ENCODE measurements at places on chromosomes 11 and 22.

GRCh38 chr11:131734871-131735270 is 364.5 kb downstream of the NTM start:
- no peak for DNase-seq

DNA sequence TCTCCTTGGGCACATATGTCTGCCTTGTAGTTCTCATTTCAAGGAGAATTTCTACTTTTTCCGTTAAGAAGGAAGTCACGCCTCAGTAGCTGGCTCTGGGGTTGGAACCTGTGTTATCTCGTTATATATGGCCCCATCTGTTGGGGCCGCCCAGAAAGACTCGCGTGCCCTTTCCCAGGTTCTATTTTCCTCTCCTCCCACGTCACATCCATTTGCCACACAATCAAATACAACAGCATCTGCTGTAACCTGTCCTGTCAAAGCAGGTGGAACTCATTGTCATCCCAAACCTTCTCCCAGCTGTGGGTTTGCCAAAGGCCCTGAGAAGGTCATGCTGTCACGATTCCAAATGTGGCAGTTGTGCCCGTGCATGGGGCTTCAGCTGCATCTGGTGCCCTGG is 213.1 kb upstream of the ZBED5 start:
- no peak for DNase-seq

DNA sequence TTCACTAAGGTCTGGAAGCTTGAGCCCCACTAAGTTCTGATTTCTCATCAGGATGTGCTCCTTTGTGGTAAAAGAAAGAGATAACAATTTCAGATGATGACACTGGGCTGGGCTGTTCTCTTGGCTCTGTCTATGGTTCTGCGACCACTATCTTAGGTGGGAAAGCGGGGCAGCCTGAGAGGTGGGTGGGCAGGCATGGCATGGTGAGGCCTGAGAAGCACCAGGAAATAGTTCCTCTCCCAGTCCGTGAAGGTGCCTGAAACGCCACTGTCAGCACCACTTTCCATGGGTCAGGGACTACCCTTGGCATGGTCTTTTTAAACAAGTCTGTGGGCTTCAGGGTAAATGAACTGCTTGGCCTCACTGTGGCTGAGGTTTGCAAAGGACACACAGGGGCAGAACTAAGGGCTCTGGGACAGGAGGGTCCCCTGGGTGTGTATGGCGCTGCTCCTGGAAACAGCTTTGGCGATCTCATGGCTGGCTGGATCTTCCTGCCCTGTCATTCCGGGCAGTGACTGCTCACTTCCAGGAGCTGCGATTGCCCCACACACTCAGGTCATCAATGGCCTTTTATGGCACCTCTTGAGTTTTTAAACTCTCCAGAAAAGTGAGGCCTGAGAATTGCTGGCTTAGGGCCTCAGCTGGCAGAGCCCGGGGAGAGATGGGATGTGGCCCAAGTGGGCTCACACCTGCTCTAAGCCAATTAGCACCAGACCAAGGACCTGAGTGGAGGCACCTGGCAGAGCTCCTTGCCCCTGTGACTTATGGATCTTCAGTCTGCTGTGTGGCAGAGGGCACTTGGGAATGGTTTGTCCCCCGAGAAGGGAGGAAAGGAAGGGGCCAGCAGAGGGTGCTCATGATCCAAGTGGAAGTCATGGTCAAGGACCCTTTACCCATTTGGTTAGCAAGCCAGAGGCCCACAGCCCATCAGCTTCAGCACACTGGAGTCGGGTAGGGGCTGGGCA is 55.6 kb upstream of the LYVE1 start:
- DNase-seq, result peak; percentile 34

DNA sequence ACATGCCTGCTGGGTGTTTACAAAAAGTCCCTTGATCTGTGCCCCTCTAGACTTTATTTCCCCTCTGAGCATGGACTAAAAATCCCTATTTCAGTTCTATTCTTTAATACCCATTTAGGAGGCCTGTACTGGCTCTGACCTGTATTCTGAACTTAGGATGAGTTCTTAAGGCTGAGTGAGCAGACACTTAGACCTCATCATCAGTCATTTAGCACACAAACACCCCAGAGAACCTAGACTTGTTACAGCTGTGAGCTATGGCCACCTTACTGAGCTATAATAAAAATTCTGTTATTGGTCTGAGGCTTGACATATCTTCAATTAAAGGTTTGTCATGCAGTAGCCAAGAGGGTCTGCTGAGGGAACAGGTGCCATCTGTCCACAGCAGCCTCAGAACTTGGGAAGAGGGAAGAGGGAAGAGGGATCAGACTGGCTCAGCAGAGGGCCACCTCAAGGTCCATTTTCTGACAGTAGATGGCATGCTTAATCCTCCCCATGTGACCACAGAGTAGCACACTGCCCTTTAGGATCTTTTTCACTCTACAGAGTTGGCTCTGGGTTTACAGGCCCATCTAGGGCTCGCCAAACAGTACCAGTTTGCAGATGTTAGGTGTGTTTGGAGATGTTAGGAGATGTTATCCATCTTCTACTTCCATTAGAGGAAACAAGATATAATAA is 30.2 kb upstream of the RRM1 start:
- DNase-seq, result no peak

GRCh38 chr11:65124480-65125196 is 2.5 kb downstream of the MRPL49 start:
- DNase-seq, result no peak

DNA sequence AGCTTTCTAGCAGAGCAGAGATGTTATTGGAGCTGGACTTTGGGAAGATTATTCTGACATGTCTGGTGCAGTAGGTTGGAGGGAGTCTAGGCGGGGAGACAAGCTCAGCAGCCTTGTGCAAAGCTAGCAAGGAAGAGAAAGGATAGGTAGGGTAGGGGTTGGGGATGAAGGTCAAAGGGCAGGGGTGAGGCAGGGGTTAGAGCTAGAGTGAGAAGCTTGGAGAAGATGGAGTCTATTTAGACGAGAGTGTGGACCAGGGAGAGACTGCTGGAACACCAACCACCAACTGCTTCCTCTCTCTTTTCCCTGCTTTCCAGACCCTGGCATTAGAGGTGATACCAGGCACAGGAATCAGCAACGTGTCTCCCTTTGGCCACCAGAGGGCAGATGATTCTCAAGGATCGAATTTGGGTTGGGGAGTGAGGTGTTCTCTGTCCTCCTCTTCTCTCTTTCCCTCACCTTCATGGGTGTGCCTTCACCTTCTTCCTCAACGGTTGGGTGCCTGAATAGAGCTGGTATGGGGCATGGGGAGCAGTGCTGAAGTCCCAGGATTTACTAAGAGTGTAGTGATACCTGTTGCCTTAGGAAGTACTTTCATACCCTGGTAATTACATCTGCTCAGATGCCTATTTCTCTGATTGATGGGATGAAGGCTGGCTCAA is 1.8 kb upstream of the MARK2 start:
- DNase-seq, result peak; percentile 65

DNA sequence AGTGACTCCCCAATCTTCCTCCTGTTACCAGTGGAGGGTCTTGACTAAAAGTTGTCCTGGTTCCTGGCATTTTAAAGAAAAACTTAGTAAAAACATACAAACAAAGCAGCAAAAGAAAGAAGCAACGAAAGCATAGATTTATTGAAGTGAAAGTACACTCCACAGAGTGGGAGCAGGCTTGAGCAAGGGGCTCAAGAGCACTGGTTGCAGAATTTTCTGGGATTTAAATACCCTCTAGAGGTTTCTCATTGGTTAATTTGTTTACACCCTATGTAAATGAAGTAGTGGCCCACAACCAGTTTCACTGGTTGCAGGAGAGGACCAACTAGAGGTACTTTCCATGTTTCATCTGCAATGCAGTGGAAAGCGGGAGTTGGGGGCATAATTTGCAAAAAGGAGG is 10.7 kb downstream of the FAM111B start:
- DNase-seq, result no peak

DNA sequence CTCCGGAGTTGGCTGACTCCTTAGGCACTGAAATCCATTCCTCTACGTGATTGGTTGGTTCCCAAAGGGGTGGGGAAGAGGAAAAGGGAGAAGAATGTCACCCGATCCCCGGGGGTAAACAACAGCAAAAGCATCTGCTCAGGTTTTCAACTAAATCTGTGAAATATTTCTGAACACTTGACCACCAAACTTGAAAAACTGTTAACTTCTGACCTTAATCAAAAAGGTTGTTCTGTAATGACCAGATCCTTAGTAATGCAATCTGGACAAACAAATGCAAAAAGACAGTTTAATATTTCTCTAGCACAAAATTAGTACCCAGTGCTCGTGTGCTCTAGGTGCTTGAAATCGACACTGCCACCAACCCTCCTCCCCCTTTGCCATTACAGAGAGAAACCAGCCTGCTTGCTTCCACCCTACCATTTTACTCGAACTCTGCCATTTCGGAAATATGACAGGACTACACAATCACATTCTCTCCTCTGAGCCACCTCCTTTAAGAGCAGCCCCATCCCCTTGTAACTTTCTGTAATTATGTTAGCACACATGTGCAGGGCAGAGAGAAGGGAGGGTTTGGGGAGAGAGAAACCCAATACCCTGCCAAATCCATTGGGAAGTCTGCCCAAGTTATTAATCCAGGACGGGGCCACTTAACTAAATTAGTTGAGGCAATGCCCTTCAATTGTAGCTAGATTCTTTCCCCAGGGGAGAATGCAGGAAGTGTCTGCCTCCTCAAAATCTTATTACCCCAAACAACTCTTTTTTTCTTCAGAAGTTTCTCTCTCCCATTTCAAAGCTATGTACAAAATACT is 113.8 kb downstream of the RBFOX2 start:
- peak; percentile 89 for DNase-seq

- DNase-seq, result no peak
Measured at GRCh38 chr11:1228101-1228821, 5.4 kb downstream of the MUC5B start.

GRCh38 chr11:73404506-73405145 is 28.4 kb downstream of the RELT start:
- no peak for DNase-seq

DNA sequence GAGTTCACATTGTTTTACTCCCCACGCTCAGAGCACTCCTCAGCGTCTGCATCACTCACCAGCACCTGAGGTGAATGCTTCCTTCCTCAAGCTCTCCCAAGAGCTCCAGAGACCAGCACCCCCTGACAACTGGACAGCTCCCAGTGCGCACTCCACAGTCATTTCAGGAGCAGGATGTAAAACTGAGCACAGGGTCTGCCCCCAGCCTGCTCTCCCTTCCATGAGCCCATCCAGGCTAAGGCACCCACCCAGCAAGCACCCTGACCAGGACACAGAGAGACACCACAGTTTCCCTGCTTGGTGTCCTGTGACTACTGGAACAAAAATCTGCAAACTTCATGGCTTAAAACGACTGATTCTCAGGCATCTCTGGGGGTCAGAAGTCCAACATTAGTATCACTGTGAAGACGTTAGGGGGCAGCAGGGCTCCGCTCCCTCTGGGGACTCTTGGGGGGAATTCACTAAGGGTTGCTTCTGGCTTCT is 3.3 kb downstream of the SCGB1D2 start:
- DNase-seq, result peak; percentile 25

DNA sequence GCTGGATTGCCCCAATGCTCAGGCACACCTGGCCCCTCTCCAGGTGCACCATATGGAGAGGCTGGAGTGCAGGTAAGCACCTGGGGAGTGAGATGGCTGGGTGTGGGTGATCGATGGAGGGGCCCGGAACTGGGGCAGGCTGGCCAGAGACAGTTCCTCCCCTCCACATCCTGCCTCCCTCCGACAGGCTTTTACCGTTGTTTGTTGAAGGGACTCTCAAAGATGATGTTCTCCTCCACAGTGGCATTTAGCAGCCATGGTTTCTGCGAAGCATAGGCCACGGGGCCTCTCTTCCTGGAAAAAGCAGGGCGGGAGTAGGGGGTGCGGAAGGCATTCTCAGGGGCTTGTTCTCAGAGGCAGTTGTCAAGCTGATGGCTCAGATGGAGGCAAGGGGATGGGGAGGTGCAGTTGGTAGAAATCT is 25.9 kb upstream of the KCNJ11 start:
- DNase-seq, result no peak

GRCh38 chr11:63901660-63902059 is 15.3 kb downstream of the RCOR2 start:
- no peak for DNase-seq

GRCh38 chr11:44877571-44878497 is 72.8 kb downstream of the TP53I11 start:
- peak; percentile 56 for DNase-seq

DNA sequence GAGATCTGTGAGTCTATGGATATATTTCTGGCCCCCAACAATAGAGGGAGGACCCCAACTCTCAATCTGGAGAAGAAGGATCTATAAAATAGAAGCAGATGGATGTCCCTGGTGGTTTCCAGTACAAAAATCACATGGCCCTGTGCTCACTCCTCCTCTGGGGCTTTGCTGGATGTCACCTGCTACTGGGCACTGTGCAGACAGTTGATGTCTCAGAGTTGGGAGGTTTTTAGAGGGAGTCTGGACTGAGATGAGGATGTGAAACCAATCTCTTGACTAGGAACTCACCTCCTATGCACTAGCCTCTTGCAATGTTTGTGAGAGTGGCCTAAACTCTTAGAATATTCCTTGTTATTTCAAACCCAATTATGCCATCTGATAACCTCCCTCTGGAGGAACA is 107.2 kb downstream of the SCN3B start:
- DNase-seq, result no peak

- no peak for DNase-seq
Measured at GRCh38 chr22:33757041-33757801, 163.1 kb downstream of the LARGE1 start.

- DNase-seq, result no peak
Measured at GRCh38 chr22:29830585-29830984, 7.5 kb downstream of the ASCC2 start.

DNA sequence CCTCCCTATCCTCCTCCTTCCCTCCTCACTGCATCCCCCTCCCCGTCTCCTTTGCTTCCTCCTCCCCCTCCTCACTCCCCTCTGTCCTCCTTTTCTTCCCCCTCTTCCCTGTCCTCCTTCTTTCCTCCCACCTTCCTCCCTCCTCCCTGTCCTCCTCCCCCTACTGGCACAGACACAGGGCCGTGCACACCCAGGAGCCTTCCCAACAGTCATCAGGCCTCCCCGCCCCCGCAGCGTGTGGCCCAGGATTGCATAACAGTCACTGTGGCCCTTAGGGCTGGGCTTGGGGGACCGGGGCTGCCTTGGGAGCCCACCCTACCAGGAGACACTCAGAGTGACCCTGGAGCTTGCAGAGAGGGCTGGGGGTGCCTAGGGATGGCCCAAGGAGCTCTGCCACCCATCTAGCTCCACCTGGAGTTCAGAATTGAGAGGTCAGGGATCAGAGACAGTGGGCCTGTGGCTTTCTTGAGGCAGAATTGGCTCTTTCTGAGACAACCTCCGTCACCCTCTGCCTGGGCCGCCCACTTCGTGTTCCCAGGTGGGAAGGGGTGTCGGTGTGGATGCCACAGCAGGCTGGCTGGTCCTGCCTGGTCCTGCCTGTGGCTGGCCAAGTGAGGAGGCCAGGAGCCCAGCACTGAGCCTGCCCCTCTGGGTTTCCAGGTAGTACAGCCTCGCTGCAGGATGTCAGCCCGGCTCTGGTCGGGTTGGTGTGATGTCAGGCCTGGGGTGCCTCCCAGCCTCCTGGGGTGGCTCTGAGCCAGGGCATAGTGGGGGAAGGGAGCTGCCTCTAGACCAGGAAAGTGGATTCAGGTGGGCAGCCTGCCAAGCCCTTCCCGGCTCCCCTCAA is 1.6 kb downstream of the SPI1 start:
- DNase-seq, result no peak

DNA sequence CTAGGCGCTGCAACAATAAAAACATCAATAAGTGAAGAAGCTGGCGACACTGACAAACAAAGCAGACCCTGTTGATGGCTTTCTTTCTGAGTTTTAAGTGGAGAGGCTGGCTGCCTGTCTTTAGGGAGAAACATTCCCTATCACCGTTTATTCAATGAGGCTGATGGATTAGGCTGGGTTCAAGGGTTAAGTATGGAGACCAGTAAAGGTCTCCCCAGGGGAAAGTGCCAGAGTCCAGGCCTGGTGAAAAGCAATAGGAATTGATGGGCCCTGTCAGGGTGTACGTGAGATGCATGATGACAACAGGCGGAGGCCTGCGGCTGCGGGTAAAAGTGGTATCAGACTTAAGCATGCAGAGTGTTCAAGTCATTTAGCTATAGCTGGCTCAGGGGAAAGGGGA is 102.6 kb downstream of the ALX4 start:
- DNase-seq, result no peak
